ENCODE measurements at places on chromosomes 3 and 15.

GRCh38 chr3:134840459-134840858 lies 45.4 kb downstream of the EPHB1 start:
- no peaks in the 10 kb centered on the region for H3K4me1 ChIP-seq
- no peaks in the 10 kb centered on the region for H3K36me3 ChIP-seq
- no peak overlapping the region for H3K4me3 ChIP-seq
- H3K27ac ChIP-seq, result no peak overlapping the region

- H3K4me1 ChIP-seq, result no peaks in the 10 kb centered on the region
- H3K4me3 ChIP-seq, result no peak overlapping the region
- H3K36me3 ChIP-seq, result no peaks in the 10 kb centered on the region
Observed at GRCh38 chr3:19183584-19183983, 35.3 kb downstream of the KCNH8 start.

GRCh38 chr3:119976214-119976613 lies 118.0 kb downstream of the GSK3B start:
- no peaks in the 10 kb centered on the region for H3K36me3 ChIP-seq
- no peak for DNase-seq
- H3K27ac ChIP-seq, result no peak overlapping the region
- no peak overlapping the region for H3K4me3 ChIP-seq
- H3K4me1 ChIP-seq, result no peaks in the 10 kb centered on the region

DNA sequence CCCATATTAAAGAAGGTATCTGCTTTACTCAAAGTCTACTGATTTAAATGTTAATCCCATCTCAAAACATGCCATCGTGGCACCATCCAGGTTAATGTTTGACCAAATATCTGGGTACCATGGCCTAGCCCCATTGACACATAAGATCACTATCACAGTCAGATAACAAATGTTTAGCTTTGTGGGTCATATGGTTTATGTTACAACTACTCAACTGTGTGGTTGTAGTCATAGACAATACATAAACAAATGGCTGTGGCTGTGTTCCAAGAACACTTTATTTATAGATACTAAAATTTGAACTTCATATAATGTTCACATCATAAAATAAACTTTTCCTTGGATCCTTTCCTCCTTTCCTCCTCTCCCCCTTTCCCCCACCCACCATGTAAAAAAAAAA lies 9.8 kb upstream of the SNRPN start:
- no peaks in the 10 kb centered on the region for H3K27me3 ChIP-seq
- no peaks in the 10 kb centered on the region for H3K36me3 ChIP-seq
- no peak for DNase-seq
- no peaks in the 10 kb centered on the region for H3K4me1 ChIP-seq
- no peak overlapping the region for H3K27ac ChIP-seq
- H3K4me3 ChIP-seq, result no peak overlapping the region

GRCh38 chr3:5160321-5160720 lies 27.2 kb upstream of the EDEM1 start:
- H3K4me1 ChIP-seq, result peaks cover 4% of the 10 kb centered on the region
- no peaks in the 10 kb centered on the region for H3K36me3 ChIP-seq
- no peak overlapping the region for H3K4me3 ChIP-seq
- no peaks in the 10 kb centered on the region for H3K27me3 ChIP-seq
